Posterior vena cava (tissue), 2 donors: ENCODE measurements at places on chromosomes 12 and 14. TPM values are rescaled to one million over a fixed set of nuclear protein-coding genes. Genes with fewer than 3 reads are reported as not detected.

- no peak for DNase-seq
Observed at GRCh38 chr14:91115986-91116770, 2.3 kb downstream of the DGLUCY start.

- DNase-seq: no peak
Observed at GRCh38 chr14:34258318-34258717, 203.7 kb downstream of the SPTSSA start.

The SERPINA9 gene
- total RNA-seq: not detected

The NEMF gene
- total RNA-seq: 61.4 TPM

DNA sequence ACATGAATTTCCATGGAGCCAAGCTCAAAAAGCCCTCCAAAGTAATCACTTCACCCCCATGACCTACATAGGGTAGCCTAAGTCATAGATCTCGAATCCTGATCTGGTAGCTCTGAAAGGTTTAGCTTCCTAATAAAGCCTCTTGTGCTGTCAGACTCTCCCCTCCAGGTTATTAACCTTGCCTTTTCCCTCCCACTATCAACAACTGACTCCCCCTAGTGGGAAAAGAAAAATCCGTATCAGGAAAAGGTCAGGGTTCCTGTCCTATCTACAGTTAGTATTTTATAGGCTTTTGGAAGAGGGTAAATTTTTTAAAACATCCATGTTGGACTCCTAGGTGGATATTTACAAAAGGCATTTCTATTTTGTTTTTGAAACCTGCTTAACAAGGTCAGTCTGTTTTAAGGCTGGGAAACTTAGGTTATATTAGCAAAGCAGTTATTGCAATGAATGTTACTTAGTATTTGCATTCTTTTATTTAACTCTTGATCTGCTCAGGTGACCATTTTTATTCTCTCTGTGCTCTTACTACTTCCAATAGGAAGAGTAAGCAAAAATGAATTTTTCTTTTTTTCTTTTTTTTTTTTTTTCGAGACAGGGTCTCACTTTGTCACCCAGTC, 8.0 kb downstream of the YY1 start:
- DNase-seq: no peak

DNA sequence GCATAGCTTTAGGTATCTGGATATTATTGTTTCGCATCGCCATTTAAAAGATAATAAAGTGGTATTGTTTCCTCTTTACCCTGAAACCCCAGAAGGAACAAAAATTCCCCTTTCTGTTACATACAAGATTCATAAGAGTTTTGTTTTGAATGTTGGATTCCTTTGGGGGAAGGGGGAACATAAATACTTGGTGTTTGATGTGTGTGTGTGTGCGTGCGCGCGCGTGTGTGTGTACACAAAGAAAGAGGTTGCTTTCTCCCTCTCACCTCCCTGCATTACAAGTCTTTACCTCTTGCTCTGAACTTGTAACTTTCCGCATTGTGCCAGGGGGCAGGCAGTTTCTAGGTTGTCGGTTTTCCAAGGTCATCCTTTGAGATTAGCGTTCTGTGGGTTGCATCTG, 76.4 kb downstream of the GPATCH2L start:
- no peak for DNase-seq

DNA sequence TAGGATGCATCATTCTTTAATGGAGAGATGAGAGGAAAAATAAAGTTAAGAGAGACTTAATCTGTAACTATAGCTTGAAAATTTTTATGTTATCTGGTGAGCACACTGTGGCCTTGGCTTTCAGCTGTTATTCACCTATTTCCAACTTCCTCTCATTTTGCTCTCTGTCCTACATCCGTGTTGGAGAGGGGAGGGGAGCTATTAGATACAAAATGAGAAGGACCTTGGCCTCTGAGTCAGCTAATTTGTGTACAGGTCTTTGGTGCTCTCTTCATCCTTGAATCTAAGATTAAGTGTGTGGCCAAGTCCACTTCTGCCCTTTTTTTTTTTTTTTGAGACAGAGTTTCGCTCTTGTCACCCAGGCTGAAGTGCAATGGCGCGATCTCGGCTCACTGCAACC, 887 bp upstream of the APOBEC1 start:
- no peak for DNase-seq

The PRB2 gene
- total RNA-seq: not detected

- DNase-seq: no peak
Observed at GRCh38 chr12:110367181-110367864, 36.2 kb downstream of the ANAPC7 start.

DNA sequence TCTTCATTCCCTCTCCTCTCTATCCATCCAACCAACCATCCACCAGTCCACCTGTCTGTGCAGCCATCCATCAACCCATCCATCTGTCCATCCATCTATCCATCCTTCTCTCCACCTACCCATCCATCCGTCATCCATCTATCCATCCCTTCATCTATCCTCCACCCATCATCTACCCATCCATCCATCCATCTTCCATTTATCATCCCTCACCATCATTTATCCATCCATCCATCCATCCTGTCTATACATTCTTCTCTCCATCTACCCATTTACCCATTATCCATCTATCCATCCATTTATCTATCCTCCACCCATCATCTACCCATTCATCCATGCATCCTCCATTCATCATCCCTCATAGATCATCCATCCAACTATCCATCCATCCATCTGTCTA, 24.4 kb downstream of the AACS start:
- DNase-seq: no peak

The RNASE3 gene
- 0.60 TPM for total RNA-seq

The PTHLH gene
- 1.8 TPM for total RNA-seq

GRCh38 chr12:56237552-56237951, 7.7 kb downstream of the SLC39A5 start:
- DNase-seq: no peak

DNA sequence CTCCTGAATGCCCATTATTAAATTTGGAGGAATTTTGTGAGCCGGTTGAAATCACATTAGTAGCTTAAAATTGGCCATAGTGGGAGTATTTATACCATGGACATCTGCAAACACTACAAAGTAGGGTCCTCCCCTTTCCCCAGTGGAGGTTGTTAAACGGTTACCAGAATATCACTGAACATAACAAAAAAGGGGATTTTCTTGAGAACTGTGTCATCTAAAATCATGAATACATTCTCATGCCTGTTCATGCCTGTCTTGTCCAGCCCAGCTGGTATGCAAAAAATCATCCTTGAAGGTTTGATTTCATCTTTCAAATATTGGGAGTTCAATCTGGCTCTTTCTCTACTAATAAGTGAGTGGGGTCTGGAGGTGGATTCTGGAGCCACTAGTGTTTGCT, 96.4 kb downstream of the OTOGL start:
- DNase-seq: no peak

The PTPN6 gene
- total RNA-seq: 31.4 TPM

- no peak for DNase-seq
Observed at GRCh38 chr14:105272623-105273022, 24.3 kb downstream of the BTBD6 start.
